ENCODE measurements at places on chromosomes 3 and 15. TPM values are rescaled to one million over a fixed set of nuclear protein-coding genes. Genes with fewer than 3 reads are reported as not detected.

DPH3 gene
- total RNA-seq = 29.6 TPM

FANCD2 gene
- total RNA-seq = 16.6 TPM

CLSTN2 gene
- total RNA-seq = 17.3 TPM

RBSN gene
- 21.1 TPM for total RNA-seq

SRGAP3 gene
- 4.9 TPM for total RNA-seq

ADGRG7 gene
- total RNA-seq = not detected

OTOL1 gene
- total RNA-seq = not detected

MAP3K13 gene
- 33.5 TPM for total RNA-seq

INSYN1 gene
- total RNA-seq = 1.3 TPM

COLQ gene
- 0.13 TPM for total RNA-seq

SYNPR gene
- not detected for total RNA-seq

TIPARP gene
- 26.2 TPM for total RNA-seq

TIGIT gene
- not detected for total RNA-seq

SPSB4 gene
- total RNA-seq = 0.67 TPM

HCN4 gene
- 1.4 TPM for total RNA-seq

GPR149 gene
- not detected for total RNA-seq

ANKUB1 gene
- not detected for total RNA-seq

CATSPER2 gene
- total RNA-seq = 5.0 TPM

SLCO3A1 gene
- total RNA-seq = 3.6 TPM

GCNT3 gene
- 2.0 TPM for total RNA-seq

Data from kidney epithelial cell (primary cell).